HL-60 (cell line): ENCODE measurements at places on chromosomes 2 and 18.
A peak's percentile ranks its signal among the peaks of the same experiment; 100 is the strongest.

DNA sequence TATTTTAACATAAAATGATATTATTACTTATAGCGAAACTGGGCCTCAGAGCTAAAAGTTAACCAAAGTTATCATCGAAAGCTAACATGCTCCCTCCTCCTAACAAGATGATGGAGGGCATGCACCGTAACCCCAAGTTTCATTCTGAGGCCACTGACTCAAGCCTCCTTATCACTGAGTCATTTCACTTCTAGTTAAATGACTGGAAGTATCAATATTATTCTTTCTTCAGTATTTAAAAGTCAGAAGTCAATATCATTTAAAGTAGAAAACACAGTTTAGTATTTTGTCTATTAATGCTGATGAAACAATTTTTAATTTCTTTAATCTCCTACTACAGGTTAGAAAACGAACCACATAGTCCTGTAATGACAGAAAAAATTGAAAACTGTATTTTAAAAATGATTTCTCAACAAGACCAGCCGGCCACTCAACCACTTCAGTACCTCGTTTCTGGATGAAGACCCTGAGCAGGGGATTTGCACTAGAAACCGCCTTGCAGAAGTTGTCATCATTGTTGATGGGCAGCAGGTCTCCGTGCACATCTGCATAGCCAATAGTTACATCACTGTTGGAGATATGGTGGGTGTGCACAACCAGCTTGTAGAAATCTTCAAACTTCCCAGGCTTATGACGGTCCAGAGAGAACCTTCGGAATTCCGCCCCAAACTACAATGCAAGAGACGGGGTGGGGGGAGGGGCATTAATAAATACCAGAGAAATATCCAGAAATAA, 44.9 kb downstream of the PARD6G start:
- DNase-seq = no peak

DNA sequence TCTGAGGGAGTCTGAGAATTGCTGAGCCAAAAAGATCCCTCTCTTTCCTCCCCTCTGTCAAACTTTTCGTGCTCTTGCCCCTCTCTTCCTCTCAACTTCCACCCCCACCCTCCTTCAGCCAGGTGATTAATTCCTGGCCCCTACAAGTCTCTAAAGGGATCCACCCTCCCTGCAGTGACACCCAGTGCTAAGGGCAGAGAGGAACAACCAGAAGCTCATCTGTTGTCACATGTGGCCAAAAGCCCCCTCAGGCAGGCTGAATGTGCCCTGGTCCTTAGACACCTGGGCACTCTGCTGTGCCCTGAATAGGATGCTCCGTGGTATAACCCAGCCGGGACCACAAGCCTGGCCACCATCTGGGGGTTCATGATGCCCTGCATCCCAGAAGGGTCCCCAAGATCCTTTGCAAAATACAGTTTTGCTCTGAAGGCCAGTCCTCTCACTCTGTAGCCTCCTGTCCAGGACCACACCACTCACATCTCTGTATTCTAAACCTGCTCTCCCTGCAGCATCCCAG, 234.4 kb downstream of the BCL11A start:
- no peak for DNase-seq

DNA sequence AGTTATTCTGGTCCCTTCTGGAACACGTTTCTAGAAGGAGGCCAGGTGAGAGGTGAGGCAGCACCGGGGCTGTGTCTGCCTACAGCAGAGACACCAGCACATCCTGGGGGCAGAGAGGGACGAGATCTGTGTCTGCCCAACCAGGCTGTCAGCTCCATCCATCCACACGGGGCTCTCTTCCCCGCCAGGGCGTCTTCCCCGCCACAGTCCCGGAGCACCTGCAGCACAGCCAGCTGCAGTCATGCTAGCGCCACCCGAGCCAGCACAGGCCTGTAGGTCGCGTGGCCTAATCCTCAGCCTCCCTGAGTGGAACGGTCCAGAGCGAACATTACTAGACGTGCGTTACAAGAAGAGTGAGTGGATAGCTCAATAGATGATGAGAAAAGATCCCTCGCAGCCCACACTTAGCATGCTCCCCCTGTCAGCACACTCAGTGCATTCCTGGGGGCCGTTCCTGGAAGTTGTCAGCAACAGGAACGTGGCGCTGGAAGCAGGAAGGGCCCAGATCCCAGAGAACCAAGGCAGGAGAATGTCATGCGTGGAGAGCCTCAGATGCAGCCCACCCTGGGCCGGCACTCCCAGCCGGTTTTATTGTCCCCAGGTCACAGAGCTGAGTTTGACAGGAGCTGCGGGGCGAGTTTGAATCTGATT, 179.0 kb downstream of the TWIST2 start:
- no peak for DNase-seq

DNA sequence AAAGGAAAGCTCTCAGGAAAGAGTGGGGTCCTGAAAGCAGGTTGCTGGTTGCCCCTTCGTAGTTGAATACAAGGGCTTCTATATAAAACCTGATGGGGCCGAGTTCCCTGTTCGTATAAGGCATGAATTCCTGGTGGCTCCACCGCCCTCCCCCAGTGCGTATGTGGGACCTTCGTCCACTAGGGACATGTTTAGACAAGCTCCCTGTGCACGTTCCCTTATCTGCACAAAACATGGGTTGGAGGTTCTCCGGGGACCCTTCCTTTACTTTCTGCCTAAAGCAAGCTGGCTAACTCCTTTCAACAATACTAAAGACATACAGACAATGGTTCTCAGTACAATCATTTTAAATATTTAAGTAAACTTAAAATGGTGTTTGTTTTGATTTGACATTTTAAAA, 8.0 kb downstream of the CLUL1 start:
- DNase-seq = no peak

GRCh38 chr2:19648583-19648982, 253.2 kb downstream of the TTC32 start:
- no peak for DNase-seq

DNA sequence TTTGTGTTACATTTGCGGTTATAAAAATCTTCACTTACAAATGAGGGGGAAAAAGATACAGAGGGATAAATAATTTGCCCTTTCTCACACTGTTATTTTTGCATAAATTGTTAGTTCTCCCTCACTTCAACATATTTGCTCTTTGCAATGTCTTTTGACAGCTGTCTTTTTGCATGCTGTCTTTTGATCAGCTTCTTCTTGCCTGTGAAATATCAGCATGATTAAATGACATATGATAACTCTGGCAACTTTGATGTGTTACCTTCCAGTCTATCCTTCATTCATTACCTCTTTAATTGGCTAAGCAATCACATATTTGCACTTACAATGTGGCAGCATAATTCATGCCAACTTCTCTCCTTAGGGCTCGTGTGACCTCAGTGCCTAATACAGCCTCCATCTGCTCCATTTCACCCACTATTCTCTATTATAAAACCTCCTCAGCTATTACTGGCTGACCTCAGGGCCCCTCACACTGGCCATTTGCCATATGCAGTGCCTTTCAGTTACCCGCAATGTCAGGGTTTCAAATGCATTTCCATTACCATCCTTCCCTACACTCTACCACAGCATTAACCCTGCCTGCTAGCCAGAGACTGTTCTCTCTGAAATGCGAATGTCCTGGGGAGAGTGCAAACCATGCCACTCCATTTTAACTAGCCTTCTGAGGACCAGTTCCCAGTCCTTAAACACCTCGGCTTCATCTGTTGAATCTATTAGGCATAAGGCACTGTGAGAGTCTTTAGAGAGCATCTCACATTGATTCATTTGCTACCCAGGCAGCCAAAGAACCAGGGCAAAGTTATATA, 1056.6 kb upstream of the CHAC2 start:
- no peak for DNase-seq

DNA sequence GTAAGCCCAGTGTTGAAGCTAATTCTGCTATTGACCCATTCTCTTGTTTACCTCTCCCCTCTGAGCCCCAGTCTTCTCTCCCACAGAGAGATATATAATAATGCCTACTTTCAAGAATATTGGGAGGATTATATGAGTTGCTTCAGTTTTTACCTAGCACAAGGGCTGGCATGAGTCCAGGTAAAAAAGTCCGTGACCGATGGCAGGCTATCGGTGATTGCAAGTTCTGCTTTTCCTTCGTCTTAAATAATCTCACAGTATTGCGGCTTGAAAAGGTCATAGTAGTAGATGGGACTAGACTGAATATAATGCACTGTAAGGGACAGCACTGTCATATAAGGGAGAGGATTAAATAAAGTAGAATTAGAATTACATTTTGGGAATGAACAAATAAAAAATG, 77.6 kb downstream of the KIF5C start:
- DNase-seq = peak; percentile 36

GRCh38 chr2:74507926-74508520, 528 bp upstream of the PCGF1 start:
- DNase-seq = no peak
